NCI-H226 (cell line): ENCODE measurements at places on chromosomes 16 and 17.

DNA sequence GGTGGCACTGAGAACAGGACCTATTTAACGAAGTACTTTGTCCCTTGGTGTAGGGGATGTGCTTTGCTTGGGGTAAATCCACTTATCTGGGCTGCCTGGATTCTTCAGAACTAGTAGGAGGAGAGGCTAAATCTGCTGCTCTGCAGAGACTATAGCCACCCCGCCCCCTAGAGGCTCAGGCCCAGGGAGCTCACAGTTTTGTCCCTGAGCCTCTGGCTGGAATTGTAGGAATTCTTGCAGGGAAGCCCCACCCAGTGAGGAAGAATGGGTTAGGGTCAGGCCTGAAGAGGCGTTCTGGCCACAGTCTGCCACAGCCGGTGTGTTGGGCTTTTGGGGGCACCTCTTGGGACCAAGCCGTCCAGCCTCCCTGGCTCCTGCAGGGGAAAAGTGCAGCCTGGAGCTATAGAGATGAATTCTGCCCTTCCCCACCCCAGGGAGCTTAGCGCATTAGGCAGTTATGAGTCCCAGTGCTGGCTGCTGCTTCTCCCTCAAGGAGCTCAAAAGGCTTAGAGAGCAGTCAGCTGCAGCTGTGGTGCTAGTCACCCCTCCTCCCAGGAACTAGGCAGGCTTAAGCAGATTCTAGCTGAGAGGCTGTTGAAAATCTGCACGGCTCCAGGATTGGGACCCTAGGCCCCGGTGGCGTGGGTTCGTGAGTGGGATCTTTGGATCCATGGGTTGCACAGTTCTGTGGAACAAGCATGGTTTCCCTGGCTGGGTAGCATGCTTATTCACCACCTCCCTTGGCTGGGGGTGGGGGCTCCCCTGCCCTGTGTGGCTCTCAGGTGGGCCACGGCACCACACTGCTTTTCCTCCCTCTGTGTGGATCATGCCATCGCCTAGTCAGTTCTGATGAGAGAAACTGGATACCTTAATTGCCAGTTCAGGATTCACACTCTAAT is 237.4 kb upstream of the TOM1L1 start:
- no peak for DNase-seq

DNA sequence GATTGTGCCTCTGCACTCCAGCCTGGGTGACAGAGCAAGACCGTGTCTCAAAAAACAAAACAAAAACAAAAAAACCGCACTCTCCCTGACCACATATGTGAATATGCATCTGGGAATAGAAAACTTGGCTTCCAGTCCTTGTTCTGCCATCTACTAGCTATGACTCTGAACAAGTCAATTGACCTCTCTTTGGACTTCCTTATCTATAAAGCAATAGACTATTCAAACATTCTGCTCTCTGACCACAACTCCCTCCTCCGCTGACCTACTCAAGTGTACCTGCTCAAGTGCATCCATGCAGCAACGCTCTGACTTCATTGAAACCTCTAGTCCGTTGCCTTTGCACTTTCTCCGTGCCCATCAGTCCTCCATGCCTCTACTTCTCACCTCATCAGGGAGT is 52.6 kb upstream of the KDM6B start:
- DNase-seq = no peak

DNA sequence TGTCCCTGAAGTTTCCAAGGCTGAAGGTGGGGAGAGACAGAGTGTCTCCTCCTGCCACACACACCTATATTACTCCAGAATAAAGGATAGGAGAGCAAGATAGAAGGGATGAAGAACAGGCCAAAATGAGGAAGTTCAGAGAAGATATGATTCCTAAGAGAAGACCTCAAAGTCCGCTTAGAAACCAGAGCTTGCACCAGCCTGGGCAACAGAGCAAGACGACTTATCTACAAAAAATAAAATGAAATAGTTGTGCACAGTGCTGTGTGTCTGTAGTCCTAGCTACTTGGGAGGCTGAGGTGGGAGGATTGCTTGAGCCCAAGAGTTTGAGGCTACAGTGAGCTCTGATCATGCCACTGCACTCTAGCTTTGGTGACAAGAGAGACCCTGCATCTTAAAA is 128.2 kb downstream of the HS3ST3B1 start:
- no peak for DNase-seq

- DNase-seq = no peak
Observed at GRCh38 chr17:77256710-77257109, 115.9 kb downstream of the SEC14L1 start.

- no peak for DNase-seq
Observed at GRCh38 chr17:337453-337852, 15.2 kb downstream of the RPH3AL start.

GRCh38 chr17:52030052-52030451 is 128.5 kb downstream of the CA10 start:
- DNase-seq = no peak

- DNase-seq = no peak
Observed at GRCh38 chr17:13127921-13128602, 110.2 kb upstream of the ELAC2 start.

GRCh38 chr17:49692751-49693150 is 14.9 kb upstream of the SPOP start:
- DNase-seq = no peak

- no peak for DNase-seq
Observed at GRCh38 chr16:75238132-75238852, 13.1 kb downstream of the BCAR1 start.

- no peak for DNase-seq
Observed at GRCh38 chr16:29883987-29884386, 15.4 kb downstream of the SEZ6L2 start.

GRCh38 chr17:75325827-75326225 is 36.6 kb upstream of the SLC25A19 start:
- DNase-seq = peak; percentile 84

GRCh38 chr17:49723423-49723822 is 15.7 kb upstream of the SLC35B1 start:
- DNase-seq = no peak

DNA sequence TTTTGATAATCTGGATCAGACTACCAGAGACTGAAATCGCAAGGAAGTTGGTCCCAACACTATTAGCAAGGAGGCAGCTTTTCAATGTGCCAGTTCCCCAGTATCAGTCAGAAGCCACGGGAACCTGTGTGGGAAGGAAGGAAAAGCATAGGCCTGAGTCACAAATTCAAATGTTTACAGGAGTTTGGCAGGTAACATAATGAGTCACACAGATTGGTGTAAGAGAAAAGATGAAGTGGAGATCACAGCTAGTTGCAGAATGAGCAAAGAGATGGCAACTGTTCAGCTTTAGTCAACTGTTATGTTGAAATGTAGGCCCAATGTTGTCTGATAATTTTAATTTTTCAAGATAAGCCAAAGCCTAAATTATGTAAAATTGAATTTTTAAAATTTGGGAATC is 28.1 kb upstream of the ITGA2B start:
- DNase-seq = peak; percentile 89

GRCh38 chr16:65279576-65279975 is 157.7 kb upstream of the CDH11 start:
- DNase-seq = no peak

- DNase-seq = no peak
Observed at GRCh38 chr17:49132699-49133364, at the start of gene B4GALNT2. B4GALNT2 (plus strand) TSS chr17:49132769; CDS start chr17:49132793, 24 bp downstream.

DNA sequence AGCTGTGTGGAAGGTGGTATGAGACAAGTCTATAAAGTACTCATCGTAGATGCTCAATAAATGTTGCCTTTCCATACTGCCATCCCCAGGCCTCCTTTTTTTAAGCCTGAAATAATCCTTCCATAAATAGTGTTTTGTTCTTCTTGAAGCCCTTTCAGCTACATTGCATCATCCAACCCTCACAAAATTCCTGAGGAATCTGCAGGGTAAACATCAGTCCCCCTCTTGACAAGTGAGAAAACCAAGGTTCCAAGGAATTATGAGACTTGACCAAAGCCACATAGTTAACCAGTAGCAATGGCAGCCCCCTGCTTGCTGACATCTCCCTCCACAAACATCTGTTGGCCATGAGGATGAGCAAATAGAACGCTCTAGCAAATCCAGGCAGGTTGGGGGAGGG is 89.7 kb upstream of the CCL1 start:
- DNase-seq = no peak

DNA sequence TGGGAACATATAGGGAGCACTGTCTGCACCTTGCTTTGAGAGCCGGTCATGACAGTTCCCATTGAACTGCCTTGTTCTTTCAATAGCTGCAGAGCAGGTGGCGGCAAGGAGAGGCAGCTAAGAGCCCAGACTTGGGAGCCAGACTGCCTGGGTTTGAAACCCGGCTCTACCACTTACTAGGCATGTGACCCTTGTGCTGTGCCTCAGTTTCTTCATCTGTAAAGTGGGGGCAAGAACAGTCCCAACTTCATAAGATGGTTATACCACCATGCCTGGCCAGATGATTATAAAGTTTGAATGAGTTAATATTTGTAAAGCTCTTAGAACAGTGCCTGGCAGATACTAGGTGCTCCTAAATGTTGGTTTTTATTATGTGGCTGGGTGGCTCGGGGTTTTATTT is 14.4 kb downstream of the ERBB2 start:
- DNase-seq = no peak

DNA sequence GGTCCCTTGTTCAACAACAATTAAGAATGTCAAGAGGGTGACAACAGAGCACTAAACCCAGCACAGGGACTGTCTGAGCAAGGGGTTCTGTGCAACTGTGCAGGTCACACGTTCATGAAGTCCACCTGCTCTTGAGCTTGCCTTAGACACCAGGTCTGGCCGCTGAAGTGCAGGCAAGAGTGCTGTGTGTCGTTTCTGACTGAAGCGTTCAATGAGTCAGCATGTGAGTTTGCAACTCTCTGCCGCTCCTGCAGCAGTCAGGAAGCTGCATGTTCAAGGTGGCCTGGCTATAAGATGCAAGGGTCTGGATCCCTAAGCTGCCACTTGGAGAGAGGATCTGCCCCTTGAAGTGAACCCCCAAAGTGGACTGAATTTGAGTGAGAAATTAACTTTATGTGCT is 332.7 kb upstream of the HSBP1 start:
- DNase-seq = no peak

- no peak for DNase-seq
Observed at GRCh38 chr17:61619493-61619892, 28.5 kb upstream of the NACA2 start.

DNA sequence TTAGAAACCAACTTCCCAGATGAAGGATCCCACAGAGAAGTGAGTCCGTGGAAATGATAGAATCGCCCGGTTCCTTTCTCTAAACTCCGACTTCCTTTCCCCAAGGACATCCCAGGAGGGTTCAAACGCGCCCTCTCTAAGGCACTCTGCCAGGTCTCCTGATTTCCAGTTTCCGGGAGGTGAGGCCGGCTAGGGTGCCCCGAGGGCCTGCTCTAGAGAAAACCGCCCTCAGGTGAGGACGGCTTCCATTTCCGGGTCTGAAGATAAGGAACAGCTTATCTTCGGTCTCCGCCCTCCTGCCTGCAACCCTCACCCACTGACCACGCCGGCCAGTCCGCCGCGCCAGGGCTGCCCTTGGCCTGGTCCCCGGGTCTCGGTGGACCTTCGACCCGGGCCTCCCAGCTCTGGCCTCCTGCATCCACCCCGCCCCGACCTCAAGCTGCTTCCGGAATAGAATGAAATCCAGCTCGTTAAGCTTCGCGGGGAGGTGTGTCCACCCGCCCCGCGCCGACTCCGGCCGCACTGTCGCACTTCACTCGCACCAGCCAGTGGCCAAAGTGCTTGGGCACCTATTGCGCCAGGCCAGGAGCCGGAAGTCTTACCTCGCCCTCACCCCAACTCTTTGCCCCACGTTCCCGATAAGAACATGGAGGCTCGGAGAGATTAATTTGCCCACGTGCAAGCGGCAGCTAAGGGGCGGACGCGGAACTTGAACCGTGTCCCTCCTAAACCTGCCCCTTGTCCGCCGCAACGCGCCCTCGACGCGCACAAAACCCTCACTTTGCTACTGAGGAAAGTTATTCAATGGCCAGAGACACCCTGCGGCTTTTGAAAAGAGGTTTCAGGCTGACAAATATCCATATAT is 836 bp upstream of the MMP15 start:
- DNase-seq = peak; percentile 61

- no peak for DNase-seq
Observed at GRCh38 chr17:36932694-36933511, 4.4 kb upstream of the LHX1 start.

DNA sequence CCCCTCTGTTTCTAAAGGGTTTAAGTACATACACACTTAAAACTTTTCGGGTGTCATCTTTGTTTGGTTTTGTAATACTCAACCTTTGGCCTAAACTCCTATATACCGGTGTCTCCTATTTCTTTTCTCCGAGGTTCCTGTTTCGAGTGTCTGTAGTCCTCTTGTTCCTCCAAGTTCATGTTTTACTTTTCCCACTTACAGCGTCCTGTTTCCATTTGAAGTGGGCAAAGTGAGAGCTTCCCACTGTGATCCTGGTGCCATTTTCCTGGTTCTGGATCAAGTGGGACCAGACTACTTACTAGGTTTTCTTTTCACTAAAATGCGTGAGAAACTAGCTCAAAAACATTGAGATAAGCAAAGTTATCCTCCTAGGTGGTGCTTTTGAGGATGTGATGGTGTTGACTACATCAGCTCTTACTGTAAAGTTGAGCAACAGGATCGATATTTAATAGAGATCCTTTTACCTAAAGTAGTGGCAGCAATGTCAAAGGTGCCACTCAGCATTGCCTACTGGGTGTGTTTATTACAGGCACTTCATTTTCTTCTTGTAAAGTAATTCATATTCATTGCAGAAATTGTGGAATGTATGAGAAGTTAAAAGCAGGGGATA is 1.3 kb downstream of the PSMD3 start:
- no peak for DNase-seq

- peak; percentile 82 for DNase-seq
Observed at GRCh38 chr17:78736526-78737079, 45.5 kb downstream of the CYTH1 start.

DNA sequence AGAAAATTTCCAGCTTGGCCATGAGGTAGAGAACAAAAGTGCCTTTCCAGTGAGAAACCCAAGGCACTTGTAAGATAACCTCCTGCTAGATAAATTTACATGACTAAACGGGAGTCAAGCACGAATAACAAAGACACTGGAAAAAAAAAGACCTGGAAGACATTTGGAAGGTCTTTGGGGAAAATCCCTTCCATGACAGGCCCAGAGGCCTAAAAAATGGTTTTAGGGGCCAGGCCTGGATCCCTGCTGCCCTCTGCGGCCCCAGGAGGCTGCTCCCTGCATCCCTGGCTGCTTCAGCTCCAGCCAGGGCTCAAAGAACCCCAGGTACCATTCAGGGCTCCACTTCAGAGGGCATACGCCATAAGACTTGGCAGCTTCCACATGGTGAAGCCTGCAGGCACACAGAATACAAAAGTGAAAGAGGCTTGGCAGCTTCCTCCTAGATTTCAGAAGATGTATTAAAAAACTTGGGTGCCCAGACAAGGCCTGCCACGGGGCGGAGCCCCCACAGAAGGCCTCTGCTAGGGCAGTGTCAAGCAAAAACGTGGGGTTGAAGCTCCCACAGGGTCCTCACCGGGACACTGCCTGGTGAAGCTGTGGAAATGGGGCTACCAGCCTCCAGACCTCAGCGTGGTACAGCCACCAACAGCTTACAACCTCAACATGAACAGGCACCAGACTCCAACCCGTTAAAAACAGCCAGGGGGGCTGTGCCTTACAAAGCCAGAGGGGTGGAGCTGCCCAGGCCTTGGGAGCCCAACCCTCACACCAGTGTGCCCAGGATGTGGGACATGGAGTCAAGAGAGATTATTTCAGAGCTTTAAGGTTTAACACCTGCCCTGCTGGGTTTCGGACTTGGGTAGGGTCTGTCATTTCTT is 77.1 kb downstream of the SDK2 start:
- DNase-seq = no peak
